ENCODE measurements at places on chromosomes 4 and X. TPM values are rescaled to one million over a fixed set of nuclear protein-coding genes. Genes with fewer than 3 reads are reported as not detected.

FAM47C gene
- total RNA-seq, result not detected

TRIML2 gene
- total RNA-seq, result 93.3 TPM

MAGEA3 gene
- total RNA-seq, result 3.4 TPM

SH3TC1 gene
- total RNA-seq, result 8.6 TPM

NUDT10 gene
- 0.45 TPM for total RNA-seq

SHISA3 gene
- total RNA-seq, result not detected

CAPN6 gene
- not detected for total RNA-seq

CHIC2 gene
- total RNA-seq, result 9.0 TPM

JCHAIN gene
- total RNA-seq, result 0.16 TPM

HSD17B10 gene
- total RNA-seq, result 172 TPM
